Right renal pelvis (tissue), 4 donors: ENCODE measurements at places on chromosomes 16 and 17.

GRCh38 chr16:53576210-53576609, 73.2 kb upstream of the AKTIP start:
- no peak for DNase-seq

- DNase-seq: no peak
Observed at GRCh38 chr16:10806698-10807097, 11.9 kb downstream of the TVP23A start.

DNA sequence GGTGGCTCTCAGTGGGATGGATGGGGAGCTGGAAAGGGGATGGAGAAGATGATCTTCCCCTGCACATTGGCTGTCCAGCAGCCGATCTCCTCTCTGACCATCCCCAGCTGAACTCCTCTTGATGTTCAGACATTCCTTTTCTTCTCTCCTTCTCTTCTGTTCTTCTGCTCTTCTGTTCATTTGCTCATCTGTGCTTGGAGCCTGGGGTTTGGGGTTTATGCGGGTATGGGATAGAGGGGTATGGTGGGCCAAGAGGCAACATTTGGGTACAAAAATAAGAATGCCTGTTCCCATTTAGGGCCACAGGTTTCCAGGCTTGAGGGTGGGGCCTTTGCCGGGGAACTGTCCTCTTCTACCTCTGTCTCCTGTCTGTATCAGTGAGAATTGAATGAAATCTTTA, 205.4 kb upstream of the XYLT1 start:
- DNase-seq: no peak

DNA sequence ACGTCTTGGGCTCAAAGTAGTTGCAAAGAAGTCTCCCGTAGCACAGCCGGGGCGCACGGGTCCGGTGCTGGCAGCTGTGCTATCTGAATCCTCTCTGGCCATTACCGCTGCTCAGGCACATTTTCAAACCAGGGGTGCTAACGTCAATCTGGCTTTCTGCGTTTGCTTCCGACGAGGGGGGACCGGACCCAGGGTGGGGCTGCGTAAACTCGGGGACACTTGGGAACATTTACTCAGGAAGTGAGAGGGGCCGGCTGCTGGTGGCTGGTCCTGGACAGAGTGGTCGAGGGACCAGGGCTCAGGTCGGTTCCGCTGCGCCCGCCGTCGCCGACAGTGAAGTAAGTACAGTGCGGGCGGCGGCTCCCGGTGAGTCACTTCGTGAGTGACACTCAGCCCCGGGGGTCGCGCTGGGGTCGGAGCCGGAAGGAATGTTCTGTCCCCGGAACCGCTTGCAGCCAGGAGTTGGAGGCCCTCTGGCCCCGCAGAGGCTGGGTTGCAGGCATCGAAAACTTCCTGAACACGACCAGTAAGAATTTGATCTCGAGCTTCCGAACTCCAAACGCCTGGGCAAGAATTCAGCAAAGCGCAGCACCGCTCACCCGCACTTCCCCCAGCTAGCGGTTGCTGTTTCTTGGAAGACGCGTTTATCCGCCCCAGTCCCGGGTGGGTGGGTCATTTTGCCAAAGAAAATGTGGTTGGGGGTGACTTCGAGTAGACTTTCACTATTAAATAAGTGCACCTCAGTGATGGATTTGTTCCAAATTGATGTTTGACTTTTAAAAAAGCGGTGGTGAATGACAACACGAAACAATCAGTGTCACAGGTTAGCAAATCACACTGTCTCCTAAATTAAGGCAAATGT, 1.4 kb upstream of the HS3ST3B1 start:
- DNase-seq: no peak

DNA sequence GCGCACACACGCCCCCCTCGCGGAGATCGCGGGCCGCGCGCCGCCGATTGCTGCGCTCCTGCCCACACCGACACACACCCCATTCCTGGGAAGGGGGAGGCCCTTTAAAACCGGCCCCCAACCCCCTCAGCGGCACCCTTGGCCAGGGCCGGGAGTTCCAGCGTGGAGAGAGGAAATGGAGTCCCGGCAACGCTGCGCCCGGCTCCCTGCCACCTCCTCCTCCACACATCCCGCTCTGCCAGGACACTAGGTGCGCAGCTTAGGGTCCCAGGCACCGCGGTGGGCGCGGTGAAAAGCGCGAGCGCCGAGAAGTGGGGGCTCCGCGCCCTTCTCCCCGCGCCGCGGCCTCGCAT, 397 bp downstream of the CDC42EP4 start:
- no peak for DNase-seq
